ENCODE measurements at places on chromosomes 4 and X.

DNA sequence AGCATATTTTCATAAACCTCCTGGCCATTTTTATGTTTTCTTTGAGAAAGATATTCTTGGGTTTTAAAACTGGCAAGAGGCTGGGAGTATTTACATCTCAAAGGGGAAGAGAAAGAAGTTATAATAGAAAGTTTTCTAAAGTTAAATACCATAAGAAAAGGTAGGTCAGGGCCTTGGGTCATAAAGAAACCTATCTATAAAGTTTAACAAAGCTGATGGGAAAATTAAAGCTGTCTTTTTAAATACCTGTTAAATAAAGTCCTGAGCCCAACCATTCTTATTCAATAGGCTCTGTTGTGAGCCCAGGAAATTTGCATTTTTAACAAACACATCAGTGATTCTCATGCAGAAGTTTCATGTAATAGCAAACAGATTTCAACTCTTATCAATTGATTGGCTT lies 451.8 kb upstream of the INTU start:
- DNase-seq, result no peak

GRCh38 chrX:10206317-10206716 lies 49.5 kb downstream of the CLCN4 start:
- DNase-seq, result no peak

DNA sequence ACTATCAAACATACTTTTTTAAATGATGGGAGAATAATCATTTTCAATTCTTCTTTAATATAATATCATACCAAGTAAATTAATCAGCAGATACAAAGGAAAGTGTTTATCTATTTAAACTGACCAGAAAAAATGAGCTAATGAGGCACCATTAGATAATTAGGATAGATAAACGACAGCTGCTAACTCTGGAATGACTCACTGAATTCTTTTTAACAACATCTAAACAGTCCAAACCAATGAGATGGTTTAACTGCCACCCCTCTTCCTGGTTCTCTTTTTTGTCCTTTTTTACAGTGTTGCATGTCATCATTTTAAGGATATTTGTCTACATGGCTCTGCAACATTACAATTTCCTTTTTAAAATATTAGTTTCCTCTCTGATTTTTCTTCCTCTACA lies 41.6 kb downstream of the UNC5C start:
- no peak for DNase-seq

DNA sequence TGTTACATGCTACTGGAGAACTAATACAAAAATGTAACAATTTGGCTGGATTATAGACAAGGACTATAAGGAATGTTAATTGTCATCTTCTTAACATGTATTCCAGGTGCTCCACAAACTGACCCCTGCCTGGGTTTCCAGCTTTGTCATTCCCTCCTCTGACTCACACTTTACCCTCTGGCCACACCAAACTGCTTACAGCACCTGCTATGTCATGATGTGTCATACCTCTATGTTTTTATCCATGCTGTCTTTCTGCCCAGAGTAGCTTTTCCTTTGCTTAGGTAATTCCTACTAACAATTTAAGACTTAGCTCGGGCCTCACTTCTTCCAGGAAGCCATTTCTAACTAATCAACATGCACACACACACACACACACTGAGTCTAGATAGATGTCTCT lies 14.0 kb upstream of the SHROOM4 start:
- DNase-seq, result no peak

- no peak for DNase-seq
Observed at GRCh38 chr4:1749370-1749769, 28.0 kb downstream of the TACC3 start.

DNA sequence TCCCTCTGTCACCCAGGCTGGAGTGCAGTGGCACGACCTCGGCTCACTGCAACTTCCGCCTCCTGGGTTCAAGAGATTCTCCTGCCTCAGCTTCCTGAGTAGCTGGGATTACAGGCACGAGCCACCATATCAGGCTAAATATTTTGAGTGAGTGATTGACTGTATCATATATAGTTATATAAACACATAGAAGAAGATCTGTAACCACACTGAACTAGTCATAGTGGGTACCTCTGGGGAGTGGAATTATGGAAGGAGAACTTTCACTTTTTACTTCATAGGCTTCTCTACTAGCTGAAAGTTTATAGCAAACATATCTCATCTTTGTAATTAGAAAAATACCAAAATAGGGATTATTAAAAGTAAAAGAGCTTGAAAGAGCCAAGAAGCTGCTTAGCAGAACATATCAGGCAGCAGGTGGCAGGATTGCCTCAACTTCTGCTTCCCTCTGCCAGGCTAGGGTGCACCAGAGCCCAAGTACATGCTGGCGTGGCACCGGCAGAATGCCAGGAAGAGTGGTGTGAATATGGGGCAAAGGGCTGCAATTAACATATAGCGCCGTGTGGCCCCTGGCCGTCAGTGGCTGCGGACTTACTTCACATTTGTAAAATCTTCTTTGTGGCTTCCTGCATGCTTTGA lies 39.5 kb upstream of the CD40LG start:
- DNase-seq, result no peak

GRCh38 chrX:47540754-47541538 lies 20.1 kb upstream of the ARAF start:
- peak; percentile 55 for DNase-seq

GRCh38 chr4:174422893-174423256 lies 99.4 kb downstream of the HPGD start:
- no peak for DNase-seq

DNA sequence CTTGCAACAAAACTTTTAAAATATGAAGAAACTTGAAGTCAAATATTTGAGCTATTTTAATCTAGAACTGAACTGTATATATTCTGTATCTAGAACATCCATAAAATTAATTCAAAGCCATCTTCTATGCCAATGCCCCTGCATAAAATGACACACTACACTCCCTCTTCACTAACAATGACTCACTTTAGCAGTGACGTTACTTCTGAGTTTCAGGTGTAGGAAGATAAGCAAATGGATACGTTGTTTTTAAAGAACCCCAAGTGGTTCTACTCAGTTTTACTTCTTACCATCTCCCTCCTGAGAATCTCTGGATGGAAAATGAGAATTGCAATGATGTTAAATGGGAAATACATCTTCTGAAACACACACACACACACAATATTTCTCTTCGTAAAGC lies 45.2 kb downstream of the CXXC4 start:
- no peak for DNase-seq

- DNase-seq, result no peak
Observed at GRCh38 chrX:71167031-71167781, 22.6 kb downstream of the NLGN3 start.

- peak; percentile 91 for DNase-seq
Observed at GRCh38 chrX:49184294-49185281, 1.6 kb downstream of the PRICKLE3 start.

DNA sequence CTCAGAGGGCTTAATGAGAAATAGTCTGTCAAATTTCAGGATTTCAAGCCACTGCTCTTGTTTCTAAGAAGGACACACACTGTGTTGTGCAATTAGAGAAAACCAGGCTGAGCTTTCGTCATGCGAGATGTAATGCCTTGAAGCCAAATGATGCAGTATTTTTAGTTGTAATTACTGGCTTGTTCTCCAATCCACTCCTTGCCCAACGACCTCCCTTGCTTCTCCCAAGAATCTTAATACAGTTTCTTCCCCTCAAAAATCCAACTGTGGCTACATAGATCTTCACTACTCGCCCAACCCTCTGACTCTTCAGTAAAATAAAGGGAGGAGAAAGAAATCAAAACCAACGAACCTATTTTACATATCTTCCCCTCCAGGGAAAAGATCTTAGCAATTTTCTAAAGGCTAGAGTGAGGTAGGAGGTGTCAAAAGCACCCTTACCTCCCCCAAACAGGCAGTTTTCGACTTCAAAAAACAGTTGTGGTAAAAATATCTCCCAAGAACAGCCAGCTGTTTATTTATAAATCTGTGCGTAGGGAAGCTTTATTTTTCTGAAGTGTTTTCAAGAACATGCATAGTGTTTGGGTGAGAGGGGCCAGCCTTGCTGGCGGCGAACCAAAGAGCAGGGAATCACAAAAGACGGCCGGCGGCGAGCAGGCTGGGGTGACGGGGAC lies 68.7 kb downstream of the MGST2 start:
- DNase-seq, result peak; percentile 47

GRCh38 chr4:184317234-184317918 lies 99.7 kb upstream of the ENPP6 start:
- no peak for DNase-seq

DNA sequence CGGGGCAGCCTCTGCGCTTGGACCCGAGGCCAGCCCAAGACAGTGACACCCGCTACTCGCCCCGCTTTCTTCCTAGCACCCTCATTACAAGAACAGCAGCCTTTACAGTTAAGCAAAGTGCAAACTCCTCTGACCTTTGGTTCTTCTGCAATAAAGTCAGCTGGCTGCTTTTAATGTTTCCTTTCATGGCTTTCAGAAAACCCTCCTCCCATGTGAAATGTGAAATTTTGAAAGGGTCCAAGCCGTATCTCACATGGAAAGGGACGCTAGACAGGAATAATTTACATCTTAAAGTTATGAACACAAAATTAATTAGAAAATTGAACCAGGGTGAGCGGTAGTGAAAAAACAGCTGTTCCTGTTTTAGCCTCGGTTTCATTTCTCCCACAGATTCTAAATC lies 520.1 kb upstream of the FRG1 start:
- DNase-seq, result no peak

- no peak for DNase-seq
Observed at GRCh38 chr4:70614184-70614555, 14.4 kb upstream of the ENAM start.

GRCh38 chrX:139844163-139844562 lies 88.7 kb downstream of the ATP11C start:
- DNase-seq, result no peak

DNA sequence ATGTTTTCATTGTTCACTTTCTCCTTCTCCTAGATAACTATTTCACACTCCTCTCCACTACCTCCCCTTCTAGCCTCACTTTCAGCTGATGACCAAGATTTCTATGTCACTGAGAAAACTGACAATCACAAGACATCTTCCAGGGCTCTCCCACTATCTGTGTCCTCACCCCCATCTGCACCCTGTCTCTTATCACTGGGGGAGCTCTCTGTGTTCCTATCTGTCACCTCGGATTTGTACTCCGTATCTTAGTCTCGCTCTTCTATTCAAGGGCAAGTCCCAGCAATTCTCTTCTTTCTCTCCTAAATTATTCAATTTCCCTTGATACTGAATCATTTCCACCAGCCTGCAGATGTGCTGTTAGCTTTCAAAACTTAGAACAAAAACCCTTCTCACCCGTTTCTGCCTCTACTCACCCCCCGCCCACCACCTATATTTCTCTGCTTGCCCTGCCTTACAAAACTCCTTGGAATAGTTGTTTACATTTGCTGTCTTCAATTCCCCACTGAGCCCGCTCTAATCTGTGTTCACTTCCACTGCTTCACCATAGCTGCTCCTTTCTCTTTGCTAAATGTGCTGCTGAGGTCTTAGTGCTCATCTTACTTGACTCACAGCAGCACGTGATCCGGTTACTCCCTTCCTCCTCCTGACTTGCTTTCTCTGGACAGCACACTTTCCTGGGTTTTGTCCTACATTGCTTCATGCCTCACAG lies 293.2 kb downstream of the UNC5C start:
- DNase-seq, result no peak

DNA sequence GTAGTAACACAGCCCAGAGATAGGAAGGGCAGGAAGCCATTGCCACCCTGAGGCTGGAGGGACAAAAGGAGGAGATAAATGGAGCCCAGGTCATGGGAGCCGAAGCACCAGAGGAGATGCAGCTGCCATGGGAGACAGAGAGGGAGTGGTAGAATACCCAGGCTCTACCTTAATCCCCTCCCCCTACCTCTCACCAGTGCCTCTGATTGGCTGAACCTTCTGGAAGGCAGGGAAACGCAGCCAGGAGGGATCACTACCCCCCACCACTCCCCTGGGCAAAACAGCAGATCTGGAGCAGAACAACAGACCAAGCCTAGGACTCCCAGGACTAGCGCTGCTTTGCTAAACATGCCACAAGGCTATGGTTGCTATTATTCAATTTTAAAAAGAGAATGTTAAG lies 114.2 kb downstream of the ZNF827 start:
- peak; percentile 80 for DNase-seq

GRCh38 chr4:148332486-148332885 lies 109.7 kb downstream of the NR3C2 start:
- no peak for DNase-seq

GRCh38 chrX:53479301-53479700 lies 45.1 kb upstream of the HSD17B10 start:
- no peak for DNase-seq

DNA sequence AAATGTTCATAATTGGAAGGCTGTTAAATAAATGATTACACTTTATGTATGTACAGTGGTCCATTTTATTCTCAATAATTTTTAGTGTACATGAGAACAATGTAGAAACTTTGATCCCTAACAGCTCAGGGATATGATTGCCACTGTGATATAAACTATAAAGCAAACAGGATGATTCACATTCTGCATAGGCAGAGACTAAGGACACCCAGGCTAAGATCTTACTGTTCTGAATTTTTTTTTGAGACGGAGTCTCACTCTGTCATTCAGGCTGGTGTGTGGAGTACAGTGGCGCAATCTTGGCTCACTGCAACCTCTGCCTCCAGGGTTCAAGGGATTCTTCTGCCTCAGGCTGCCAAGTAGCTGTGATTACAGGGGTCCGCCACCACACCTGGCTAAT lies 186.6 kb downstream of the PDGFC start:
- DNase-seq, result no peak

GRCh38 chr4:124904723-124905388 lies 192.3 kb upstream of the ANKRD50 start:
- DNase-seq, result peak; percentile 14

- DNase-seq, result no peak
Observed at GRCh38 chr4:141501931-141502330, 134.5 kb upstream of the IL15 start.

- no peak for DNase-seq
Observed at GRCh38 chr4:184014301-184014700, 109.2 kb downstream of the STOX2 start.

- DNase-seq, result no peak
Observed at GRCh38 chrX:78513971-78514738, 145.0 kb downstream of the RTL3 start.

DNA sequence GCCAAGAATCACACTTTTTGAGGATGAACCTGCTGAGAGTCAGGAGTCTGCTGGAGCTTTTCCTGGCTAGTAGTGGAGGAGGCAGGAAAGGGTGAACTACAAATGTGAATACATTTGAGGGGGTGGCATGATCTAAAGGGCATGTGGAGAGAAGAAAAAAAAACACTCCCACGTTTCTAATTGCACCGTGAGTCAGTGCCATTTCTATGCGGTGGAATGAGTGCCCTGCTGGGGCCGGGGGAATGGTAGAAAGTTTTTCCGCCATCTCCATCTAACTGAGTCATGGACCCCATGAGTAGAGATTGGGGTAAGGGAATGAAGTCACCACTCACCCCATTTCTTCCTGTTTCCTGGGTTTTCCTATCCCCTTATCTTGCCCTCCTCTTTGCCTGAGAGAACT lies 19.8 kb downstream of the BEX3 start:
- no peak for DNase-seq

DNA sequence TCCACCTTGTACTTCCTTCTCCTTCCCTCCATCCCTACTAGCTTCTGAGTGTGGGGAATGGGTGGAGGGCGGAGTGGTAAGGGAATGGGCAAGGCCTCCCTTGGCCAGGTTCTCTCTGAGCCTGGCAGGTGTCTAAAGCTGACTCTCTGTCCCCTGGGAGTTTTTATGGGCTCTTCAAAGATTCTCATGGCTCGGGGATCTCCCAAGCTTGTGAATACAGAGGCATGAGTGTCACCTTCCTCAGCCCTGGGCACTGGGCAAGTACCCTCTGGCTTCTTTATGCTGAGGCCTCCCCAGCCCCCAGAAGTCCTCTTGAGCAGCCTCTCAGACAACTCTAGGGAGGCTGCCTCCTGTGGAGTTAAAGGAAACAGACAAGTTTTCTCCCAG lies 32.5 kb upstream of the DDX3X start:
- peak; percentile 11 for DNase-seq

Data from NCI-H2171 treated with DMSO at 0.1 percent for 48 hours (cell line).